Right atrium auricular region (tissue), 2 donors: ENCODE measurements at places on chromosomes 1 and 21.

DNA sequence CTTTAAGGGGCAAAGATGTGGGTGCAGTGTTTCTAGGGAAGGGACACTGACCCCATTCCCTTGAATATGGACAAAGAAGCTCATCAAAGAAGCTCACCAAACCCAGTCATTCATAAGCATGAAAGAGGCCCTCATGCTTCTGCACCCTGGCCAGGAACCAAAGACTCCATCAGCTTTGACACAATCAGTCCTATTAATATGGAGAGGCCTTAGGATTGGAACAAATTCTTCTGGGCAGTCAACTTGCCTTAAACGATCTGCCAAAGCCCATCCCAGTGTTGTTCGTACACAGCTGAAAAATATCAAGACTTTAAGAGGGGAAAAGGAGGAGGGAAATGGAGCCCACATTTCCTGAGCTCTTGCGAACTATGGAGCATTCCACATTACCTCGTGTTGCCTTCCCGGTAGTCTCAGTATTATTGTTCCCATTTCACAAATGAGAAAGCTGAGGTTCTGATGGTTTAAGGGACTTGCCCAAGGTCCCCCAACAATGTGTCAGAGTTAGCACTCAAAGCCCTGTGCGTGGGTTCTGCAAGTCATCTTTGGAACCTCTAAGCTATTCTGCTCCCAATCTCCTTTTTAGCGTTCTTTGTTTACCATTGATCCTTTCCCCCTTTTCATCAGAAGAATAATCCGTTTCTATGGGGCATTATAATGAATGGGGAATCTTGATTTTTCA, 161.9 kb downstream of the ZBTB18 start:
- DNase-seq = no peak
- no peaks in the 10 kb centered on the region for H3K36me3 ChIP-seq
- peaks cover 15% of the 10 kb centered on the region for H3K4me1 ChIP-seq
- H3K27me3 ChIP-seq = no peaks in the 10 kb centered on the region
- H3K27ac ChIP-seq = no peak overlapping the region

DNA sequence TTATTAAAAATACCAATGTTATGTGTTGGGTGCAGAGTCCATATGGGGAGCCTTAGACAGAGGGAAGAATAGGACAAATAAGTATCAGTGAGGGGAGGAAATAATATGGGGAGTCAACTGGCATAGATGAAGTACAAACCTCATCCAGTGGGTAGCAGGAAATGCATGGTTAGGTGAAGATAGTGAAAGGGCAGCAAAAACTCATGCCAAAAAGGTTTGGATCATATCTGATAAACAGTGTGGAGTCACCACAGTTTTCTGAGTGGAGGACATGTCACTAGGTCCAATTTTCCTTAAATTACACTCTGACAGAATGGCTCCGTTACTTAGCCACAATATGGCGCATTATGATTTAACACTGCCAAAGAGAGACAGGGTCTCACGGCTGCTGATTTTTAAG, 10.3 kb downstream of the DUSP23 start:
- no peaks in the 10 kb centered on the region for H3K4me1 ChIP-seq
- no peaks in the 10 kb centered on the region for H3K27me3 ChIP-seq
- DNase-seq = no peak
- no peak overlapping the region for H3K4me3 ChIP-seq
- H3K36me3 ChIP-seq = no peaks in the 10 kb centered on the region

DNA sequence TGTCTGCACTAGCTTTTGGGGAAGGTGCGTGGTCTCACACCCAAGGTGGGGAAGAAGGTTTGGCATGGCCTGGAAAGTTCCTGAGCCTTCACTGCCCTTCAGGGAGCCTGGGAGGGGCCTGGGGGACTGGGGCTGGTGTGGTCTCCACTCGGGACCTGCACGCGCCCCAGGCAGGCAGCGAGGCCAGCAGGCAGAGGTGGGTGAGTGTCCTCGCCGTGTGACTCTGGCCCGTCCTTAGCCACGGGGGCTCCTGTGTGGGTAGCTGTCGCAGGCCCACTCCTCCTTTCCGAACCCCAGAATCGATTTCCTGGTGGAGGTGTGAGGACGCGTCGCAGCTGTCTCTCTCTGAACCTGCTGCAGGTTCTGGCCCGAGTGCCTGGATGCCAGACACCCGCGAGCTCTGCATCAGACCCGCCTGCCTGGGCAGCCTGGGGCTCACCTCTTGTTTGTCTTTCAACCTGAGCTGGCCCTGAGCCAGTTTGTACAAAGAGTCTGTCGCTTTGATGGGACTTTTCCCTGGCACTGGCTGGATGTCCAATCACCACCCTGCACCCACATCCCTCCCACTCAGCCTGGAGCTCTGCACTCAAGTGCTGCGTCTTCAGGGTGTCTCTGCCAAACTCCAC, 36.0 kb upstream of the SLC19A1 start:
- no peak overlapping the region for H3K4me3 ChIP-seq
- no peaks in the 10 kb centered on the region for H3K36me3 ChIP-seq
- no peaks in the 10 kb centered on the region for H3K4me1 ChIP-seq

DNA sequence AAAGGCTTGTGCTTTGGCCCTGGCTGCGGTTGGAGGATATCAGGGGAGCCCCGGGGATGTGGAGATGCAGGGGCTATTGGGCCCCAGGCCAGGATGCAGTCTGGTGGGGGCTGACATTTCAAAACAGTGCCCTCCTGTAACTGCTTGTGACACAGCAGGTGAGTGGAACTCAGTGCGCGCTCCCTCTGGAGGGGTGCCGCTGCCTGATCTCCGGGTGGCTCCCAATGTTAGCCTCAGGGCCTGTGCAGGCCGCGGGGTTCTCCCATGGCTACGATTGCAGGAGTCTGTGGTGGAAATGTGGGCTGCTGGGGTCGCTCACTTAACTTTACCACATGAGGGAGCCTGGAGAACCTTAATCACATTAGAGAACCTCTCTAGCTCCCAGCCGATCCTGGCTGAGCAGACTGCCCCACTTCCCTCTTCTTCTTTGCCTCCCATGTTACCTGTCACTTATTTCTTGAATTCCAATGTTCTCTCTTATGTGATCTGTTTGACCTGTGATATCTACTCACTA, 163.2 kb downstream of the FMN2 start:
- H3K36me3 ChIP-seq = no peaks in the 10 kb centered on the region
- no peaks in the 10 kb centered on the region for H3K27me3 ChIP-seq
- no peak for DNase-seq
- no peak overlapping the region for H3K27ac ChIP-seq
- H3K4me3 ChIP-seq = no peak overlapping the region

GRCh38 chr1:220123889-220124288, 30.0 kb downstream of the IARS2 start:
- H3K4me1 ChIP-seq = peaks cover 4% of the 10 kb centered on the region
- DNase-seq = no peak
- peaks cover 21% of the 10 kb centered on the region for H3K36me3 ChIP-seq
- H3K27ac ChIP-seq = no peak overlapping the region
- H3K4me3 ChIP-seq = no peak overlapping the region

DNA sequence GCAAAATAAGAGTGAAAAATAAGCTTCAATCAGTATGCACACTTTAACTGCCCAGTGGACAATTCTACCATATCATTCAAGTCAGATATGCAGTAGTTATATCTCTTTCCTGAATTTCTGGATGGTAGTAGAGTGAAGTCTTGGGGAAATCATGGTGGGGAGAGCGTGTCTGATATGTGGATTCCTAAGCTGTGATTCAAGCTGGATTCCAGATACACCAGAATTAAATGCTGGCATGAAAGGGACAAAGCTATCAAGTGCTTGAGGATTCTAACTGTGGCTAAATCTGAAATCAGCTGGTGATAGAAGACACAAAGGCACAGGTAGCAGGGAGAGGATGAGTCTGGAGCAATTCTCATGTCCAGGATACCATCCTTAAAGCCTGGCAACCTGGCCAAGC, 323.5 kb downstream of the DUSP10 start:
- no peak overlapping the region for H3K4me3 ChIP-seq
- H3K36me3 ChIP-seq = no peaks in the 10 kb centered on the region
- no peaks in the 10 kb centered on the region for H3K27me3 ChIP-seq
- no peak overlapping the region for H3K27ac ChIP-seq
- no peak for DNase-seq
- H3K4me1 ChIP-seq = no peaks in the 10 kb centered on the region

- no peaks in the 10 kb centered on the region for H3K36me3 ChIP-seq
- no peak overlapping the region for H3K27ac ChIP-seq
- no peak overlapping the region for H3K4me3 ChIP-seq
- no peak for DNase-seq
- H3K27me3 ChIP-seq = no peaks in the 10 kb centered on the region
Measured at GRCh38 chr21:42200906-42201614, 17.9 kb upstream of the ABCG1 start.

GRCh38 chr1:44505210-44505993, 100.3 kb downstream of the RNF220 start:
- H3K4me3 ChIP-seq = no peak overlapping the region
- no peak overlapping the region for H3K27ac ChIP-seq
- H3K27me3 ChIP-seq = no peaks in the 10 kb centered on the region
- no peak for DNase-seq
- H3K36me3 ChIP-seq = no peaks in the 10 kb centered on the region
